ENCODE measurements at places on chromosomes 1 and 21.
A peak's percentile ranks its signal among the peaks of the same experiment; 100 is the strongest.

DNA sequence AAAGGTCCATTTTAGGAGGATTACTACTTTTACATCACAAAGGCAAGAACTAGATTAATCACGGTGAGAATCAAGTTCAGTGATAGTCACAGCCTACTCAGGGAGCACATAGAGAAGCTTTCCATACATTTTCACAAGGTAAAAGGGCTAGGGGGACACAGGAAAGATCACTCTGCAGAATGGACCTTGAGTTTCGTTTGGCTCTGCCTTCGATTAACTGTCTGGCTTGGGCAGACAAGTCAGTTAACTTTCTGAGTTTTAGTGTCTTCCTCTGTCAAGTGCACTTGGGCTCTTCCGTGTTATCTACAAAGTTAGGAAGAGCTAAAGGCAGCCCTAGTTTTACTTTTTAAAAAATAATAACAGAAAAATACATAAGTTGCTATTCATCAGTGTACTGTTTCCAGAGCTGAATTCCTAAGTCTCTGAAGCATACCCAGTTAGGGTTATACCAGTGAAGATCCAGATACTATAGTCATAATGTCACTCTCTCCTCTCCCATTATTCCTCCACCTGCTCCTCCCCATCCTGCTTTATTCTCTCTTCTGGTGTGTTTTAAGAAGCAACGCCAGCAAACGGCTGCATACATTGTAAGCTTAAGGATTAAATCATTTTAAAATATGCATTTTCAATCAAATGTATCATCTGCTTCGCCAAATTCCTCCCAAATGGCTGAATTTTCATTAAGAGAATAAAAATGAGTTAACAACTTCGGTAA lies 1.7 kb downstream of the CEP170 start:
- DNase-seq = no peak

DNA sequence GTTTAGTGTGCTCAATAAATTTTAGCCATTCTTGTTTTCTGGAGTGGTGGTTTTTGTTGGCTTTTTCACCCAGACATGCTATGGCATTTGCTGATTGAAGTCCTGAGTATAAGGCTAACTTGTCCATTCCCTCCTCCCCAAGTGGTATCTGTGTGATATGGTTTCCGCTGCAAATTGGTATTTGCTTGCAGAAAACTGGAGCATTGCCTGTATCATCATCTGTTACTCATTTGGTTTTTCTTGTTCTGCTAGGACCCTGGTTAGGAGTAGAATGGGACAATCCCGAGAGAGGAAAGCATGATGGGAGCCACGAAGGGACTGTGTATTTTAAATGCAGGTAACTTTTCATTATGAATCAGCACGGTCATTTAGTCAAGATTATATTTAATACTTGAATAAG lies 34.0 kb downstream of the TBCE start:
- DNase-seq = no peak

GRCh38 chr1:20726118-20726911 lies 6.2 kb downstream of the SH2D5 start:
- DNase-seq = no peak

DNA sequence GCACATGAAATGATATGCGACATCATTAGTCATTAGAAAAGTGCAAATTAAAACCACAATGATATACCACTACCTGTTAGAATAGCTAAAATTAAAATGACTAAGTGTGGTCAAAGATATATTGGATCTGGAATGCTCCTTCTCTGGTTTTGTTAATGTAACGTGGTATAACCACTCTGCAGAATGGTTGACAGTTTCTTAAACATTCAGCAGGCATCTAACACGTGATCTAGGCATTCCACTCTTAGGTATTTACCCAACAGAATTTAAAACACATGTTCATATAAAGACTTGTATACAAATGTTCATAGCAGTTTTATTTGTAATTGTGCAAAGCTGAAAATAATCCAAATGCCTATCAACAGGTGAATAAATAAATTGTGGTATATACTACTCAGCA lies 165.0 kb upstream of the PLXNA2 start:
- no peak for DNase-seq

- DNase-seq = no peak
Measured at GRCh38 chr1:234326497-234327366, 46.5 kb upstream of the COA6 start.

GRCh38 chr1:184595596-184595995 lies 159.1 kb downstream of the EDEM3 start:
- DNase-seq = peak; percentile 51

DNA sequence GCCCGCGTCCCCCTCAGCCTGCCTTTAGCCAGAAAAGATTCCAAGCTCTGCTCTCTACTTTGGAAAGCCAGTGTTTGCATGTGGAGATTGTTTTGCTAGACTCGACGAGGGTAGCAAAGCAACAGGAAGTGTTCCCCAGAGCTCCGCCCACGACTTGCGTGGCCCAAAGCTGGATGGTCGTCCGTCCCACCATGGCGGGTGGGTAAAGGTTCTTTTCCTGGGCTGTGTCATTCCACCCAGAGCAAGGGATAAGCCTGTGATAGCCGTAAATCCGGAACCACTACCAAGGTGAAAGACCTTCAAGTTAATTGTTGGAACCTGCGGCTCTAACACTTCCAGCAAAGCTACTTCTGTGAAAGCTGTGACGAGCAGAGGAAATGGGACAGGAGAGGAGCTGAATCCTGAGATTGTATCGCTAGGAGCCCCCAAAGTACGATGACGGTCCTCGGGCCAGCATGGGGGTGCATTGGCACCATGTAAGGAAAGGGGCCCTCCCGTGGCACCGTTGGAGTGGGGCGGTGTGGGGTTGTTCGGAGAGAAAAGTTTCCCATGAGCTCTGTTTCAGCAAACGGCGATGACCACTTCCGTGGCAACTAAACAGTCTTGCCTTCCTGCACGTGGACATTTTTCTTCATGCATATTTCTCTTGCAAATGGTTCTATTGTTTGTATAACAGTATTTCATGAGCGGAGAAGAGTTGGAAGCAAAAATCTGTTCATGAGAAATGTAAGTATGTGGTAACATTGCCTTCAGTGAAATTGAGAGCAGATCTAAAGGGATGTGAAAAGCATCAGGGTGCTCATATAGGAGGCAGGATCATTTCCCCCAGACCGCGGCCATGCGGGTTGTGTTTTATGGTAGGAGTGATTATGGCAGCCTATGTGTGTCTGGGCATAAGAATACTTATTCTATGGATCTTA lies 8.4 kb downstream of the MX2 start:
- DNase-seq = no peak

- DNase-seq = no peak
Measured at GRCh38 chr1:184379111-184379752, 7.6 kb upstream of the C1orf21 start.

Measured in GM04503 (cell line).